Activated CD4-positive, alpha-beta T cell treated with anti-CD3 and anti-CD28 coated beads, Interleukin-2, amount 10 ng/mL, durations not matched to agents 7 days and 5 days (primary cell): ENCODE measurements at places on chromosomes 7 and 10.

GRCh38 chr7:25068502-25069213 is 56.4 kb downstream of the CYCS start:
- no peak for DNase-seq

- DNase-seq = peak; percentile 55
Measured at GRCh38 chr7:139767561-139767982, 10.2 kb downstream of the HIPK2 start.

- DNase-seq = no peak
Measured at GRCh38 chr7:43692582-43693373, 36.5 kb downstream of the COA1 start.

DNA sequence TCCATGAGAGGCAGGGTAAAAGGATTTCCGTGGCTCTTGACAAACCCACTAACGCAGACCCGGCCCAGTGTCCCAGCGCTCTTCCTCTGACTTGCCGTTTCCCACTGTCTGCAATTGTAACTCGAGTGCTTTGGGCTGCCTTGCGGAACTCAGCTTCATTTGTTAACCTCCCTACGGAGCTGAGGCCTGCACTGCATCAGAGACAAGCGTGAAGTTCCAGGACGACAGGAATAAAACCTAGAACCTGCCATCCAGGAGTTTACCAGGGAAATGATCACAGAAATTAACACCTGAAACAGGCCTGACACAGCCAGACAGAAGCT is 76.2 kb downstream of the SFMBT2 start:
- DNase-seq = no peak

- DNase-seq = no peak
Measured at GRCh38 chr10:66837335-66837734, 88.5 kb upstream of the LRRTM3 start.

DNA sequence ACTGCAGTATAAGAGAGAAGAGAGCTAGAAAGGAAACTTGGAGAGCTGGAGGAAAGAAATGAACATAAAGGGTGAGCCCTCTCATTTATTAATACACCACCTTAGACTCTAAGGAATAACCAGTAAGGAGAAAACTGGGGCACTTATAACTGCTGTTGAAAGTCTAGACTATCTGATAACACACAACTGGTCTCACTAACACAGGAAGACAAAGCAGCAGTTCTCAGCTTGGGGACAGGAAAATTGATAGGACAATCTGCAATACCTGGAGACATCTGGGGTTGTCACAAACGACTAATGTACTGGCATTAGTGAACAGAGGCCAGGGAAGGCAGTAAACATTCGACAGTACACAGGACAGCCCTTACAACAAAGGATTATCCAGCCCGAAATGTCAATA is 6.8 kb downstream of the ELMO1 start:
- DNase-seq = no peak

GRCh38 chr10:121088524-121088923 is 237.4 kb downstream of the WDR11 start:
- no peak for DNase-seq

- DNase-seq = no peak
Measured at GRCh38 chr10:102599565-102600327, 44.5 kb upstream of the TRIM8 start.

- DNase-seq = peak; percentile 89
Measured at GRCh38 chr10:123132576-123133477, 2.9 kb upstream of the HMX3 start.

DNA sequence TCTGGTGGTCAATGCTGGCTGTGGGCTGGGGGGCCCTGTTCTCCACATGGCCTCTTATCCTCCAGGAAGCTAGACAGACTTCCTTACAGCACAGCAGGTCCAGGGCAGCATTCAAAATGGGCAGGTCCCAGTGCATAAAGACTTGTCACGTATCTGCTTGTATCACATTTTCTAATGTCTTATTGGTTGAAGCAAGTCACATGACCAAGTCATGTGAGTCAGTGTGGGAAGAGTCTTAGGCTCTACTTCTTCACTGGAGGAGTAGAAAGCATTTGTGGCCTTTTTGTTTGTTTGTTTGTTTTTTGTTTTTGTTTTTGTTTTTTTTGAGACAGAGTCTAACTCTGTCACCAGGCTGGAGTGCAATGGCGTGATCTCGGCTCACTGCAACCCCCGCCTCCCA is 104.7 kb downstream of the COL13A1 start:
- DNase-seq = no peak

GRCh38 chr7:138842111-138842510 is 44.1 kb upstream of the ATP6V0A4 start:
- DNase-seq = no peak

- DNase-seq = no peak
Measured at GRCh38 chr7:106273009-106273668, 11.6 kb downstream of the NAMPT start.

DNA sequence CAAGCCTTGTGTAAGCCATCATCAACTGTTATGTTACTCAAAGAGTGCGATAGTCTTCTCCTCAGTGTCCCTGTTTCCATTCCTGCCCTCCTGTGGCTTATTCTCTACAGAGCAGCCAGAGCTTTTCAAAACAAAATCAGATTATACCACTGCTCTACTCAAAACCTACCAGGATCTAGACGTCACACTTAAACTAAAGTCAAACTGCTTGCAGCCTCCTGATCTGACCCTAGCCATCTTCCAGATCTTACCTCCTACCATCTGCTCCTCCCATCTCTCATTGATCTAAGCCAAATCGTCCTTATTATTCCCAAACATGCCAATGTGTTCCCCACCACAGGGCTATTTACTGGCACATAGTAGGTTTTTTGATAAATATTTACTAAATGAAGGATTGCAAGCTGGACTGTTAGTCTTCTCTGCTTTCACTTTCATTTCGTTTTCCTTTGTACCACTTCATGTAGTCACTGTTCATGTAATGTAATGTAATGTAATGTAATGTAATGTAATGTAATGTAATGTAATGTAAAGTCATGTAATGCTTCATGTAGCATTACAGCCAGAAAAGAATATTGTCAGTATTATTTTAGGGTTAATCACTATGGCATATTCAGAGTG is 116.1 kb downstream of the GPR37 start:
- DNase-seq = no peak

DNA sequence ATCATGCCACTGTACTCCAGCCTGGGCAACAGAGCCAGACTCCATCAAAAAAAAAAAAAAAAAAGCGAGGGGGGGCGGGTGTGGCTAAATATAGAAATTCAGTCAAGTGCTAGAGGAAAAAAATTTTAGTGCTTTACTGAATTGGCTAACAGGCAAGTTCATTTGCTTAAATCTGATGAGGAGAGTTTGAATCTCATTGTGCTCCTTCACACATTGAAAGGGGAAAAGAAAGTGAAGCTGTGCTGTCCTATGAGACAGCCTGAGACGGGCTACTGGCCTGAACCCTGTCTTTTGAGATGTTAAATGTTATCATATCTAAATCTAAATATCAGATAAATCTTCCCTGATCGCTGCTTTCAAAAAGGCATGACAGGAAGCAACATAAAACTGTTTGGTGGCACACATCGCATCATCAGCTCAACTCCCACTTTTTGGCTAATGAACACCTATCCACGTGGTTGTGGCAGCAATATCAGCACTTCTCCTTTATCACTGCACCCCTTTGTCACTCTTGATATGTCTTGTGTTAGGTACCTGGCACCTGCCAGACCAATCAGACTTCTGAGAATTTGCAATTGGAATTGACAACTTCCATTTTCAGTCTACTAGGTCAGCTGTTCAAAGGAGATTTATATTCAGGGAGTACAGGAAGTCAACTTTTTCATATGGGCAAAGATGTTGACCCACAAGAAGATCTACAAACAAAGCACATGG is 14.0 kb upstream of the IFIT1B start:
- no peak for DNase-seq

DNA sequence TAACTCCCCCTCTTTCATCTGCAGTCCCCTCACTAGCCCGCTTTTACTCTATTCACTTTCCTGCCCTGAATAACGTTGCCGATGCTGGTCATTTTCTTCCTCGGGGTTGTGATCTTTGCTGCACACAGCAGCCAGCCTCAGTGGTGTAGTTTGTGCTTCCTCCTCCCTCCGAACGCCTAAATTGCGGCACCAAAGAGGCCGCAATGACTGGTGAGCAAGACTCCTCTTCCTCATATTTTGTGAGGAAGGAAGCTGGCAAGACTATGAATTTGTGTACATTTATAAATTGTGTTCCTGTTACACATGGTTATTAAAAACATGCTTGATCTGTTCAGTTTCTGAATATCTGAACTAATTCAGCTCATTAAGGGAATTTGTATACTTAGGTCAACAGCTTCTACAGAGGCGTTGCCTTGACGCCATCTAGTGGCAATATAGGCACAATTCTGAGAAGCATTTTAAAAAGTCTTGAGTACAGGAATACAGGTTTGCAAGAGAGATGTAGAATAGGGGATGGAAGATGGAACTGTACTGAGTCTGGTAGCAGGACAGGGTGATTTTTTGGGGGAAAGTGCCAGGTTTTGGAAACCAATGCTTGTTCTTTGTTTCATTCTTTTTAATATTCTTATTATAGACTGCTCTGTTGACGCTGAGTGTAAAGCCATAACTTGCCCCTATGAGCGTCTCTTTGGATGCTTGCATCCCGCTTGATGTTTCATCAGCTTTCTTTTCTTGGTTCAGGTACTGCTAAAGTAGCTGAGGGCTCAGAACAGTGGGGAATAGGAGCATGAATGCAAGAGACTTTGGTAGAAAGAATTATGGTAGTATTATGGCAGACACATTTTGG is 4.1 kb upstream of the TAS2R5 start:
- DNase-seq = peak; percentile 43

DNA sequence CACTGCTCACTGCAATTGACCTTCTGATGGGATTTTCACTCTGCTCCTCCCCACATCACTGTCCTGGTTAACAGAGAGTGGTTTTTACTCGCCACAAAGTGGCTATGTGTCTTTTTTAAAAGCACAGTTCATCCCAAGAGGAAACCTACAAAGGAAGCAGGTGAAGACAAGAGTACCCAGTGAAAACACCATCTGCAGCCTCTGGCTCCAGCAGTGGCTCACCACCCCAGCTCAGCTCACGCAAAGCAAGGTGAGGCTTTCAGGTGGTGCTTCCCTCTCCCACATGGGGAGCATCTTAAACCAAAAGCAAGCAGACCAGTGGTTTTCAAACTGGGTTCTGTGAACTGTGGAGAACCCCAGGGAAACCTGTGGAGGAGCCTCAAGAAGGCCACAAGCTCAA is 14.0 kb downstream of the DLG5 start:
- DNase-seq = no peak

DNA sequence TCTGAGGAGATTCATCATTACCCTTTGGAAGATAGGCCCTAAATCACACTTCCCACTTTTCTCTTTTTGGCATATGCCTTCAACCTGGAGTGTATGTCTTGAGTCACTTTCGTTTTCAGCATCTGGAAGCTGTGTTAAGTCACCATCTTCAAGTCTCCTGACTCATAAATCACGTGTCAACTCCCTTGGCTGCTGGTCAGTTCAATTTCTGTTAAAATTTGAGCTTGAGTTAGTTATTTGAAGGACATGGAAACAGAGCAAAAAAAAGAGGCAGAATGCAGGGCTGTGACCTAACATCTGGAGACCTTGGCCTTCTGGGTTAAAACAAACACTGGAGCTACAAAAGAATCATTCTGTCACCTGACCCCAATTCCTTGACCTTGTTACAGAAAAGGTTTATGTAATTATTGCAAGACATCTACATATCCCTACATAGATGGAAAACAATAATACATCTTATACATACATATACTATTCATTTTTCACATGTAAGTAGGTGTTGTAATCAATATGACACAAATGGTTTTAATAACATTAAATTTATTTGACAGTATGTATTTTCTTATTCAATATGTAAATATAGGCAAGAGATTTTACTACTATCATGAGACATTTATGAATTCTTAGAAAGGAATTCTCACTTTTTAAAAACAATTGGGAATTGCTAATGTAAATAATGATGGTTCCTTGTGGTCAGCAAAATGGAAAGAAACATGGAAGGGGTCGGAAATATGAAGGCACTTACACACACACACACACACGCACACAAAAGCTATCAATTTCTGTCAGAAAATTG is 169.7 kb upstream of the PHYHIPL start:
- no peak for DNase-seq

- DNase-seq = no peak
Measured at GRCh38 chr7:117666689-117667088, 186.9 kb downstream of the CFTR start.

- DNase-seq = no peak
Measured at GRCh38 chr7:110454713-110455112, 636.2 kb upstream of the LRRN3 start.

GRCh38 chr10:131274883-131275282 is 36.6 kb downstream of the TCERG1L start:
- no peak for DNase-seq

DNA sequence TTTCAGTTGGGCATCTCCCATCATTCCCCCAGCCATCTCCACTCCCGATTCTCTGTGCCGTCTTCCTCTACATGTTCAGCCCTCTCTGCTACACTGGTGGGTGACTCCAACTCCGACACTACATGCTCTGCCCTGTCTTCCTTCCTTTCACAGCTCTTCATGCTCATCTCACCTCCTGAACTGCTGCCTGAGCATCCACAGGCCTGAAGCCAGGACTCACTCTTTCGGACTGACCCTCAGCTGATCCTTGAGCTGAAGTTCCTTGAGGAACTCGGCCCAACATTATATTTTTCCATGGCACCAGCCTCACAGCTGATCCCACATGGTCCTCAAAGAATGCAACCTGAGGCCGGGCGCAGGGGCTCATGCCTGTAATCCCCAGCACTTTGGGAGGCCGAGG is 538.4 kb downstream of the PTPRN2 start:
- no peak for DNase-seq

- DNase-seq = peak; percentile 81
Measured at GRCh38 chr10:100562008-100562672, 26.4 kb downstream of the HIF1AN start.

DNA sequence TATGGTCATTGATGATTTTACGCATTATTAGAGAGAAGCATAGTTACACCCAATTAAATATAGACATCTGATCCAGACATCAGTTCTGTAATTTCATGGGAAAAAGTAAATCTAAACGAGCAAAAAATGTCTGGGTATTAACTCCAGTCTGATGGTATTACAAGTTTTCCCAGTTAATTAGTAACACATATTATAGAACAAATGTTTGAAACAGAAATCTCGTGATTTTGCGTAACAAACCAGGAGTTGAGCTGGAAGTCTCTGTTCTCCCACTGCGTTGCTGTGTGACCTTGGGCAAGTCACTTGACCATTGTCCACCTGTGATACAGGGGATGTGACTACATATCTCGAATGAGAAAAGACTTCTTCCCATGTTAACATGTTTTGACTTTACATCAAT is 43.3 kb downstream of the RBM20 start:
- no peak for DNase-seq

GRCh38 chr7:116652793-116653192 is 19.2 kb upstream of the MET start:
- no peak for DNase-seq

DNA sequence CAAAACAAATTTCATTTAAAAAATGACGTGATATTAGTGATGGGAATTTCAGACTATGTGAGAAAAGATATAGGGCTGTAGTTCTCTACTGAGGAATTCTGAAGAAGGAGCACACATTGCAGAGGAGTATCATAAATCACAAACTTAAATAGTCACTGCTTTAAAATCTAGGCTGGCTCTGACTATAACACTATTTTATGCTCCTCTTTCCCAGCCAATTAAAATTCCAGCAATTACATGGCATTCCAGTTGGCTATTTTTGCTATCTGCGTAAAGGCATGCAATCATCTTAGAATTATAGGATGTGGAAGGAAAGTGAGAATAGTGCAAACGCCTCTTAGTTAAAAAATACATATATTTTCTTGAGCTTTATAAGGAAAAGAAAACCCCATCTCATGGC is 123.1 kb downstream of the GNAI1 start:
- DNase-seq = no peak
